ENCODE measurements at places on chromosomes 16 and 17.

DNA sequence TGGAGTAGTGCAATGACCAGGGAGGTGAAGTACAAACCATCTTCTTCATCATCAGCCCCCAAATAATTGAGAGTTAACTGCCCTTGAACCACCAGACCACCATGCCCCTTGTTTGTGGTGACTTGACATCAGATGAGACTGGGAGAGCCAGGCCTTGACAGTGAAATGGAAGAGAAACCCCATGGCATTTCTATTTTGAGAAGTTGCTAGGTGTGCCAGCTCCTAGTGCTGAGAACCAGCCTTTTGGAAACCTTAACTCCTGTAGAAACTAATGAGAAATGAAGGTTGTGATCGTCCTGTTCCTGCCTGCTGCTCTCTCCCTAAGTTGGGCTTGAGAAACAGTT, 2.8 kb downstream of the TMEM94 start:
- no peak for DNase-seq

- DNase-seq: no peak
These were observed 53.8 kb downstream of the SNX11 start for GRCh38 chr17:48161127-48161905.

DNA sequence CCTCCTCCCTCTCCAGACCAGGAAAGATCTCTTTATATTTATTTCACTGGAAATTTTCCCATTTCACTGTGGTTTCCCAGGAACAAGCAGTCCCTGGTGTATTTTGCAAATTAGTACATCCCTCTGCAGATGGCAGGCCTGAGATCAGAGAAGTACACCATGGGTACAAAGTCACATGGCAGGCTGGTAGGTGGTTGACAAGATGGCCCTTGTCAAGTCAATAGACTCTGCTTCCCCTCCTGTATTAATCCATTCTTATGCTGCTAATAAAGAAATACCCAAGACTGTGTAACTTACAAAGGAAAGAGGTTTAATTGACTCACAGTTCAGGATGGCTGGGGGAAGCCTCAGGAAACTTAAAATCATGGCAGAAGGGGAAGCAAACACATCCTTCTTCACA, 51.6 kb upstream of the KSR1 start:
- no peak for DNase-seq

- DNase-seq: no peak
These were observed 223.4 kb upstream of the TNRC6C start for GRCh38 chr17:77735081-77735565.

DNA sequence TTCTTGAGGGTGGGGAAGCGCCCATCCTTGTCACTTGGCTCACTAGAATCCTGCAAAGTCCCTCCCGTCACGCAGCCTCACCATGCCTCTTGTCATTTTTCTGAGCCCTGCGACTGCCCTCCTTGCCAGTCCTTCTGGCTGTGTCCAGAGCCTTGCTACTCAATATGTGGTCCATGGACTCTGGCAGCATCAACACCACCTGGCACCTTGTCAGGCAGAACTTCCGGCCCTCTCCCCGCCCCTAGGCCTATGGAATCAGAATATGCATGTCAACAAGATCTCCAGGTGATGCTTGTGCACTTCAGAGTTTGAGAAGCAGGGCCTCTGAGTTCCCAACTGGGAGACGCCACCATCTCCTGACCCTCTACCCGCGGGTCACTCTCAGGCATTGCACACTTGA, 12.1 kb downstream of the PIMREG start:
- DNase-seq: no peak

DNA sequence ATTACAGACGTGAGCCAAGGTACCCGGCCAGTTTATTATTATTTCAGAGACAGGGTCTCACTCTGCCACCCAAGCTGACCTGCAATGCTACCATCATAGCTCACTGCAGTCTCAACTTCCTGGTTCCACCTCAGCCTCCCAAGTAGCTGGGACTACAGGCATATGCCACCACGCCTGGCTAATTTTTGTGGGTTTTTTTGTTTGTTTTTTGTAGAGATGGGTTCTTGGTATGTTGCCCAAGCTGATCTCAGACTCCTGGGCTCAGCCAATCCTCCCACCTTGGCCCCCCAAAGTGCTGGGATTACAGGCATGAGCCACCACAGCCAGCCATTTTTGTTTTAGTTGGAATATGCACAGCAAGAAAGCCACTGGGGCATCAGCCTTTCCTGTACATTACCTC, 115.7 kb downstream of the MRM1 start:
- DNase-seq: no peak

DNA sequence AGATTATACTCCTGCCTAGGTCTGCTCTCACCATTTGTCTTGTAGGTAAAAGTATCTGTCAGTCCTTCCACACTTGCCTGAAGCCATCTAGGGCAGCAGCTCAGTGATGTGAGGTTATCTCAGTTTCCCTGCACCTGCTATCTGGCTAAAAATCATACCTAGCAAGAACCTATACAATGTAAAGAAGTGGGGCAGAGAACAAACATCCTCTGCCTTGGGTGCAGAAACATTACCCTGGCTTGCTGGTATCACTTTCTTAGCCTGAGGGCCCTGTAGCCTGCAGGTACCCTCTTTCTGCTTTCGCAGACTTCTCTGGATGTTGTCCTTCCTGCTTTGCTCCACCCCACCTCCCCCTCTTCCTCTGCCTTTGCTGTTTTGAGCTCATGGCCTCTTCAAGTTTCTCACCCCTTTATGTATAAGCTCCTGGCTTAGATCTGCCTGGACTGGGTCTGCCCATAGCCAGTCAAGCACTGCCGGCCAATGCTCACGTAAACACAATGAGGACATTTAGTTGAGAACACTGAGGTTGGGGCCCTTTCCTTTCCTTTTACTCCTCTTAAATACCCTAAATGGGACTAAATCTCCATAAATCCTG, 8.7 kb upstream of the SDK2 start:
- no peak for DNase-seq

- DNase-seq: no peak
These were observed 839 bp downstream of the NKD1 start for GRCh38 chr16:50548909-50549560.

DNA sequence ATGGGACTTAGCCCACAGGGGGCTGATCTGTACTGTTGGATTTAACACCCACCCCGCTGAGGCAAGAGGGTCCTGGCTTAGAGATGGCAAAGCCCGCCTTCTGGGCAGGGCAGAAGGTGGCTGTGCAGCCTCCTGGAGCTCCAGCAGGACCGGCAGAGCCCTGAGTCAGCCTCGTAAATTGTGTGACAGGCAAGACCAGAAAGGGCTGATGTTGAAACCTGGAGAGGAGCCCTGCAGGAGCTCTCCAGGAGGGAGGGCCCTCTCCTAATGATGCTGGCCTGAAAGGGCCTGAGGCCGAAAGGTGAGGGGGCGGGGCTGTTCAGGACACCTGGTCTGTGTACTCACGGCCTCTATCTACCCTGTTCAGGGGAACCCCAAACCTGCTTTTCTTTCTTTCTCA, 22.5 kb upstream of the MYO15B start:
- DNase-seq: no peak

- no peak for DNase-seq
These were observed 5.6 kb upstream of the STX1B start for GRCh38 chr16:31016018-31016417.

GRCh38 chr17:74865504-74866197, 6.0 kb upstream of the GRIN2C start:
- no peak for DNase-seq

DNA sequence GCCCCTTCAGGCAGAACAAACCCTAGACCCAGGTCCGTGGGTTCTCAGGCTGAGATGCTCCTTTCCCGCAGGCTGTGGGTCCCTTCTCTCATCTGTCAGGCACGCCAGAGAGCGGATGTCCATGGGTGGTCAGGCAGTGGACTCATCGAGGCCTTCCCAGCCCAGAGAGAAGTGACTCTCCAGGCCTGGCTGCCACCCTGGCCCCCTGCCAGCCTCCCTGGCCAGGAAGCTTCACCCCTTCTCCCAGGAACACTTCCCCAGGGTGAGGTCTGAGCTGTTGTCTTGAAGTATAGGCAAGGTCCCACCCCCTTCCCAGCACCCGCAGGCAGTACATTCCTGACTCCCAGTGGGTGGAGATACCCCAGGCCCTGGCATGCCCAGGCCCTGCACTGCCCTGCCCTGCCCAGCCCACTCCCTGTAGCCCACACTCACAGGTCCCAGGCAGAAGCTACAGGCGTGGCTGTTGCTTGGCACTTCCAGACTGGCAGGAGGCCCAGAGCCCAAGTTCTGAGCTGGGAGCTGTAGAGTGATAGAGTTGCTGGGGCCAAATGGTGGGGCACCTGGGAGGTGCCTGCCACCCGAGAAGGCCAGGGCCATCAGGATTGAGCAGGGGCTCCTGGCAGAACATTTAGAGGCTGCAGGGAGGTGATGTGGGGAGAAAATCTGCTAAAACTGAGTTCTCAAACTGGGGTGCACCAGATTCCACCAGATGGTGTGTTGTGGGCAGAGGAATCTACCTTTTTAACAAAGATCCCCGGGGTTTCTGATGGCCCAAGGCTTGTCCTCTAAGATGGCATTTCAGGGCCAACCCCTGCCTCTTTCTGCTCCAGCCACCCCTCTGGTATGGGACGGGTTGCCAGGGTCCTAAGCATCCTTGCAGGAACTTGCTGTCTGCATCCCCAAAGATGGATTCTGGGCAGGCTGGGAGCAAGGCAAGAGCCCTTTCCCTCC, 6.7 kb downstream of the ITGA3 start:
- DNase-seq: no peak

- DNase-seq: no peak
These were observed 18.1 kb downstream of the SPNS2 start for GRCh38 chr17:4516735-4517134.

- no peak for DNase-seq
These were observed 10.4 kb upstream of the GJD3 start for GRCh38 chr17:40374821-40375498.

- DNase-seq: no peak
These were observed 32.2 kb downstream of the SNN start for GRCh38 chr16:11700264-11701029.

All from stimulated activated CD4-positive, alpha-beta T cell treated with anti-CD3 and anti-CD28 coated beads, Interleukin-2, amount 100 ng/mL, for 4 hours (primary cell).